ENCODE measurements at places on chromosomes 6 and 20.

GRCh38 chr20:51584116-51584515, 41.6 kb upstream of the NFATC2 start:
- DNase-seq = no peak

DNA sequence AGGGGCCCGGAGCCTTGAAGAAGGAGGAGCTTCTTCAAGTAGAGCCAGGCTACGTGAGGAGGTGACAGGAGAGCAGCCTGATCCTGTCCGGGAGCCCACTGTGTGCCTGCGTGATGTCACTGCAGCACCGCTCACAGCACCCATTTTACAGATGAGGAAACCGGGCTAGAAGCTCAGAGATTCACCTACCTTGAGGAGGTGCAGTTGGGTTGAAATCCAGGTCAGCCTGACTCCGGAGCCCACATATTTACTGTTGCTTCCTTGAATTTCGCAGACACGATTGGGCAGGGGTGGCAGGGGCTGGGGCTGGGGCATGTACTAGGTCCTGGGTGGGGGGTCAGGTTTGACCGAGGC, 12.5 kb downstream of the VSTM2L start:
- DNase-seq = no peak

DNA sequence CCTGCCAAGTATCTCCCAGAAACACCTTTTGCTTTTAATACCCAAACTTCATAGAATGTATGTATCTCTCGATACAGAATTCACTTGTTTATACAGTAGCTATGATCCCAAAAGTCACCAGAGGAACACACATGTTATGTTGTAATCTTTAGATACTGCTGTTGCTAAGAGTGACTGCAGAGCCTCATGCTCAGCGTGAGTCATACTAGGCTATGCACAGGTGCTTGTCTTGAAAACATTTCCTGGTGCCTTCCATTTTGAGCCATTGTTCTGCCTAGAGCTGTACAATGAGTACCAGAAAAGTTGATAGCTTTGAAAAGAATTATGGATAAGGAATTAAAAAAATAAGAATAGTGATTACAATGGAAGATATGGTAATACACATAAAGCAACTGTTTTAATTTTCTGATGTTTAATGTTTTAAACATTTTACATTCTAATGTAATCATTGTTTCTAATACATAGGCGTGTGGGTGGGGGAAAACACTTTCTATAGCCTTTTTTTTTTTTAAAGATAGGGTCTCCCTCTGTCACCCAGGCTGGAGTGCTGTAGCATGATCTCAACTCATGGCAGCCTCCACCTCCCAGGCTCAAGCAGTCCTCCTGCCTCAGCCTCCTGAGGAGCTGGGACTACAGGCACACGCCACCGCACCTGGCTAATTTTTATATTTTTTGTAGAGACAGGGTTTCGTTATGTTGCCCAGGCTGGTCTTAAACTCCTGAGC, 79.4 kb downstream of the CD24 start:
- DNase-seq = no peak

- no peak for DNase-seq
Measured at GRCh38 chr6:47663462-47664216, 34.7 kb upstream of the ADGRF4 start.

GRCh38 chr6:105402090-105402938, 568 bp downstream of the PREP start:
- DNase-seq = no peak

DNA sequence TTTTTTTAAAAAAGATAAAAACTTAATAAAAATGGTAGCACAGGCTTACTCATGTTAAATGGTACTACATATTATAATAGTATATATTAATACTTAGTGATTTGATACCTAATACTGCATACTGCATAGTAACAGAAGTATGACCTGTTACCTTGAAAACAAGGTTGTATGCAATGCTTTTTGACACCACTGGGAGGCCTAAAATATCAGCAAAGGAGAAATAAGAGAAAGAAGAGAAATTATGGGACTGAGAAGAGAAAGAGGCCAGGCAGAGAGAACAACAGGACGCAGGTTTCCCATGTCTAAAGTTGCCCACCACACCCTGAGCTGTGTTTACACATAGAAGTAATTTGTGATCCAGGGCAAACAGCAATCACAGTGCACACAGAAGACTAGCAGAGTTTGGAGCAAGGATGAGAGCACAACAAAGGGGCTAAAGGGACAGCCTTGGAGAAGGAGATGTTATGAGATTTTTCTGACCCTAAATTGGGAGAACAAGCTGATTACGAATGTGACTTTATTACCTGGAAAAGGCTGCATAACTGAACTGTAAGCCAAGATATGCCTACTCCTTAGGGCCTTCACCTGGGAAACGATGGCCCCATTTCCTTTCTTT, 73.2 kb downstream of the ROS1 start:
- no peak for DNase-seq

GRCh38 chr6:107114926-107115694, at the start of gene BEND3:
BEND3 (minus strand) TSS chr6:107115515; CDS start chr6:107099285, 16,230 bp downstream.
- DNase-seq = no peak

DNA sequence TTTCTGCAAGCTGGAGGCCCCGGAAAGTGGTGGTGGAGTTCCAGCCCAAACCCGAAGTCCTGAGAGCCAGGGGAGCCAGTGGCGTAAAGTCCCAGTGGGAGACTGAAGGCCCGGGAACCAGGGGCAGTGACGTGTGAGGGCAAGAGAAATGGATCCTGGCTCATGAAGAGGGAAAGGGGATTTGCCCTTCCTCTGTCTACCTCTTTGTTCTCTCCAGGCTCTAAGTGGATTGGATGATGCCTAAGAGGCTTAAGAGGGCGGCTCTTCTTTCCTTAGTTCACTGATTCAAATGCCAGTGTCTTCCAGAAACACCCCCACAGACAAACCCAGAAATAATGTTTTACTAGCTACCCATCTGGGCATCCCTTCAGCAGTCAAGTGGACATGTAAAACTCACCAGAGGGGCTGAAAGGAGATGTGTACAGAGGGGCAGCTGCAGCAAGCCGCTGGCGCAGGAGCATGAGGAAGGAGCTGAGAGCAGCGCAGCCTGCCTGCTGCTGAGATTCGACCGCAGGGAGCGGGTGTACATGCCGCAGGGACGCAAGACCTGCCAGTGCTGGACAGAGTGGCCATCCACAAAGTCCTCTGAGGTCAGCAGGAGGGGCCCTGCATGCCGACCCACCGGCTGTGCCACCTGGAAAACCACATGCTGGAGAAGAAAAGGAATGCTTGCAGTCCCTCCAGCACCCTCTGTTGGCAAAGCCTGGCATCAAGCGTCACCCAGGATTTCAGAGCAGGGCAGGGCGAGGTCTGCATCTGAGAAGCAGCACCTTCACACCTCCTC, 29.5 kb downstream of the CDYL start:
- no peak for DNase-seq

DNA sequence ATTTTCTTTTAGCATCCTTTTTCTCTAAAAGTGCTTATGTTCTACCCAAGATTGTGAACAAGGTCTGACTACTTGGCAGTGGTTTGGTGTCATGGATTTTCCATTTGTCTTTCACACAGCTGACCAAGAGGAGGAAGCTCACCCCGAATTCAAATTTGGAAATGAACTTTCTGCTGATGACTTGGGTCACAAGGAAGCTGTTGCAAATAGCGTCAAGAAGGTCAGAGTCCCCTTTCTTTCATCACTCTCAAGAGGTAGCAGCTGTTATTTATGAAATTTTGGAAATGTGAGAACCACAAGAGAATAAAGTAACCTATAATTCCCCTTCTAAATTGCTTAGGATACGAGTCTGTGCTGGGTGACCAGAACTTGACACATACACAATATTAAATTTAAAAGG, 113.0 kb upstream of the LAMP5 start:
- no peak for DNase-seq

GRCh38 chr20:35715652-35716051, 16.4 kb downstream of the ROMO1 start:
- DNase-seq = no peak

GRCh38 chr6:133587546-133588160, 301.3 kb upstream of the TCF21 start:
- DNase-seq = no peak

- DNase-seq = no peak
Measured at GRCh38 chr6:10407018-10407673, 7.7 kb downstream of the TFAP2A start.

Measured in activated CD4-positive, CD25-positive, alpha-beta regulatory T cell treated with anti-CD3 and anti-CD28 coated beads, Interleukin-2, amount 50 U/mL, for 16 hours (primary cell).